Nucleus accumbens (tissue), 56 donors: ENCODE measurements at places on chromosomes 12 and 14.

- no peak for DNase-seq
Measured at GRCh38 chr12:109870648-109871047, 9.7 kb downstream of the GLTP start.

DNA sequence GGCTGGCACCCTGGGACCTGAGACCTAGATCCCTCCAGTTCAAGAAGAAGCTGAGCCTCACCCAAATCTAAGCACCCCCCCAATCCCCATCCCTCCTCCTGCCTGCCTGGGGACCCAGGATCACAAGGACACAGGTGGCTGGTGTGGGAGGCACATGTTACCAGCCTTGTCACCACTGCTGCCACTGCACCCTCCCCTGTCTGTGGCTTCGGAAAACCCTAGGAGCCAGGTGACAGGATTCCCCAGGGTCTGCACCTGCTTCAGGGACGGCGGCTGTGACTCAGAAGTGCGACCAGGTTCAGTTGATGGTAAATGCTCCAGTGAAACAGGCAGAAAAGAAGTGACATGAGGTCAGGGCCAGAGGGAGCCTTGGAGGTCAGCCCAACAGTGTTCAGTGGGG lies 62.8 kb upstream of the FAM222A start:
- DNase-seq: no peak

GRCh38 chr12:90630006-90630405 lies 325.0 kb downstream of the CCER1 start:
- DNase-seq: no peak

- DNase-seq: no peak
Measured at GRCh38 chr14:73961192-73961591, 11.1 kb downstream of the COQ6 start.

- no peak for DNase-seq
Measured at GRCh38 chr14:100487304-100487703, 99.9 kb downstream of the BEGAIN start.

- DNase-seq: peak; percentile 62
Measured at GRCh38 chr12:120100630-120101029, 15.9 kb downstream of the RAB35 start.

GRCh38 chr12:89863968-89864367 lies 155.3 kb upstream of the ATP2B1 start:
- DNase-seq: no peak

DNA sequence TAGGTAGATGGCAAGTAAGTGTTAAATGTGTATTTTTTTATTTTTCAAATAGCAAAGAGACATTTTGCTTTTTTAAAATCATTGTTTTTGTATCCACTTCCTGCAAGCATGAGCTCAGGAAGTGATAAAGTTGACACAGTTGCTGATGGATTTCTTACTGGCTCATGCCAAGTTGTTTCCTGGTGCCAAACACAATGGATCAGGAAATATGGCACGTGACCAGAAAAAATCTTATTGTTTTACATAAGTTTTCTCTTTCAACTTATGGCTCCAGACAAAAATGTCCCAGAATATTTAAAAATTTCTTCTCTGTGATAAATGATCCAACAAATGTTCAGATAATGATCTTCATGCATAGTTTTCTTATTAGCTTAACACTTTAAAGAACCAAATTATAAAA lies 1279.1 kb upstream of the FLRT2 start:
- no peak for DNase-seq

DNA sequence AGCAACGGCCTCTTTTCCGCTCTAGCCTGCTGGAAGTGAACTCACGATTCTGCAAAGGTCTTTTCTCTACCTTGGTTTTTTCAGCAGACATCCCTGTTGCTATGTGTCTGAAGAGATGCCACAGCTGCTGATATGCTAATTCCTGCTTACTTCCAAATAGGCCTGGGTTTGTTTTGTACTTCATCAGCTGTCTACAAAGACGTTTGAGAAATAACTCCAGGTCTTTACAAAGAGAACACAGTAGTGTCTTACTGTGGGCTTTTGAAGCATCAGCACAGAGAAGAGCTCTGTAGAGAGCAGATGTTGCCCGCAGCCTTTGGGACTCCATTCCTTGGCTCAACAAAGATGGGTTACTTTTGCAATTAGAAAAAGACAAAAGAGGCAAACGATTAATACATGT lies 1366.5 kb downstream of the AACS start:
- no peak for DNase-seq

DNA sequence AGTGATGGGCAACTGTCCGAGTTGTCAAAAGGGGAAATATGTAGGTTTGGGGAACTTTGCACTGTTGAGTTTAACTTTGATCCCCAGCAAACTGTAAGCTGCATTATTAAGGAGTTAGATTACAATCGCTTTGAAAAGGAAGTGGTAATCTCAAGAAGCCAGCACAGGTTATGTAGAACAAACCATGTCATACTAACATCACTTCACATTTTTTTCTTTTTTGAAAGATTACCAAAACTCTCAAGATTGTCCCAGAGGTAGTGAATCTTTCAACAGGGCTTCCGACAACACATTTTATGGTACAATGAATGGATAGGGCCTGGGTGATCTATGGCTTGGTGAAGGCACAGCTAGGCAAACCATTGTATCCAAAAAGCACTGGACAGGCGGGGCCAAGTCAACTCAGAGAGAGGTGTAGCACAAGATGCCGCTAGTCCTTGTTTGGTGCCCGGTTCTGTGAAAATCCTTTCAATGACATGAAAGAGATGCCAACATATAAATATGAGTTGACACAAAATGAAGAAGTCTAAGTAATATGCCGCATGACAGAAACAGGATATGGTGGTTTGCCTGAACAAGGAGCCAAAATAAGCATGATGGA lies 24.3 kb upstream of the PARP11 start:
- no peak for DNase-seq

GRCh38 chr12:117387832-117388231 lies 26.4 kb upstream of the NOS1 start:
- no peak for DNase-seq

GRCh38 chr12:132441871-132442863 lies 47.8 kb upstream of the FBRSL1 start:
- DNase-seq: no peak

DNA sequence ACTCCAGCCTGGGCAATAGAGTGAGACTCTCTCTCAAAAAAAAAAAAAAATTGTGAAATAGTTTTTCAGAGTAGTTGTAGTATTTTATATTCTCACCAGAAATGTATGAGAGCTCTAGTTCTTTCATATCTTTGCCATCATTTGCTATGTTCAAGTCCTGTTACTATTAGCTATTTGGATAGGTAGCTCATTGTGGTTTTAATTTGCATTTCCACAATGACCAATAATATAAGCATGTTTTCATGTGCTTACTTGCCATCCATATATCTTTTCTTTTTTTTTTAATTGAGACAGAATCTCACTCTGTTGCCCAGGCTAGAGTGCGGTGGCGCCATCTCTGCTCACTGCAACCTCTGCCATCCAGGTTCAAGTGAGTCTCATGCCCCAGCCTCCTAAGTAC lies 8.4 kb upstream of the RIPK3 start:
- no peak for DNase-seq
